ENCODE measurements at places on chromosomes 3 and 15.

GRCh38 chr3:3628676-3629328, 170.4 kb upstream of the LRRN1 start:
- DNase-seq: no peak

DNA sequence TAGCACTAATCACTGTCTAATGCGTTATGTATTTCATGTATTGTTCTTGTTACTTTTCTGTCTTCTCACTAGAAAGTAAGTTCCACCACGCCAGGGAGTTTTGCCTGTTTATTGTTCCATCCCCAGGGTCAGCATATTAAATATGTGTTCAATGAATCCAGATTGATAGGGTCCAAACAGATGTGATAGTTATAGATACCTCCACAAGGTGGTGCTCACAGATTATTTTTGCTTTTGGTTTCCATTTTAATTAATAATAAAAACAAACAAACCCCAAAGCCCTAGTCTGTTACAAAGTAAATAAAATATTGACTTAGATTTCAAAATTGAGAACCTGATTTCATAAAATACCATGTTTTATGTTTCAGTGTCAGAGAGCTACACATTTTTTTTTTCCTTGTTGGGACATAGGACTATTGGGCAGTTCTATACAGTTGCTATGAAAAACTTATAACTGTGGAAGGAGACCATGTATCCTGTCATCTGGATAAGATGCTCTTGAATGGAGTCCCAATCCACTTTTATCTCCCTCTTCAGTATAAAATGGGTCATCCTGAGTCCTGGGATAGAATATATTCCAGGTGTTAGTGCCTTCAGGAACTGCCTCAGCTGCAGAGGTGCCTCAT, 12.4 kb downstream of the OTOL1 start:
- DNase-seq: peak; percentile 3

DNA sequence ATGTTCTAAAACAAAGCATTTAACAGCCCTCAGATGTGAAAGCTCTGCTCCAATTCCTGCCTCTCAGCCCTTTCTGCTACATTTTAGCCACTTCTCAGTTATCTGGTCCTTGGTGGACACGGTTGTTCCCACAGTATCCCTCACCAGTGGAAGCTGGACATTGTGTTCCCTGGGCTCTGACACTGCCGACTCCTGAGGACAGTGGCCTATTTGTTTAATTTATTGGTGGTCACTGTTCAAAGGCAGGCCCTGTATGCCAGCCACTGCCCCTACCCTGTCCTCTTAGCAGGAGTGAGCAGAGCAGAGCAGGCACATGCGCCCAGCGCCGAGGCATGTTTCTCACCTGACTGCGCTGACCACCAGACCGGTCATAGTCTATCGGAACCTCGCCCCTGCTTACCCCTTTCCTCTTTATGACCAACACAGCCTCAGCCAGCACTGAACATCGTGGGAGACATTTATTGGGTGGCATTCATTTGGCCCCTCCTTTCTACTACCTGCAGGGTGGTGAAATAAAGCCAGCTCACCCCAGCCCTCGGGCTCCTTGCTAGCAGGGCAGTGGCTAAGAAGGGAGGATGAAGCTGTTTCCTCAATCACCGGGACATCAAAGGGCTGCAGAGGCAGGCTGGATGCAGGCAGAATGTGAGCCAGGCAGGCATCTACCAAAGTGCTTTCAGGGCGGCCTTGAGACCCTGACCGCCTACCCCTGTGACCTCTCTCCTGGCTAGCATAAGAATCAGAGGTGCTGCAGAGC, 54.3 kb upstream of the HACD2 start:
- no peak for DNase-seq

DNA sequence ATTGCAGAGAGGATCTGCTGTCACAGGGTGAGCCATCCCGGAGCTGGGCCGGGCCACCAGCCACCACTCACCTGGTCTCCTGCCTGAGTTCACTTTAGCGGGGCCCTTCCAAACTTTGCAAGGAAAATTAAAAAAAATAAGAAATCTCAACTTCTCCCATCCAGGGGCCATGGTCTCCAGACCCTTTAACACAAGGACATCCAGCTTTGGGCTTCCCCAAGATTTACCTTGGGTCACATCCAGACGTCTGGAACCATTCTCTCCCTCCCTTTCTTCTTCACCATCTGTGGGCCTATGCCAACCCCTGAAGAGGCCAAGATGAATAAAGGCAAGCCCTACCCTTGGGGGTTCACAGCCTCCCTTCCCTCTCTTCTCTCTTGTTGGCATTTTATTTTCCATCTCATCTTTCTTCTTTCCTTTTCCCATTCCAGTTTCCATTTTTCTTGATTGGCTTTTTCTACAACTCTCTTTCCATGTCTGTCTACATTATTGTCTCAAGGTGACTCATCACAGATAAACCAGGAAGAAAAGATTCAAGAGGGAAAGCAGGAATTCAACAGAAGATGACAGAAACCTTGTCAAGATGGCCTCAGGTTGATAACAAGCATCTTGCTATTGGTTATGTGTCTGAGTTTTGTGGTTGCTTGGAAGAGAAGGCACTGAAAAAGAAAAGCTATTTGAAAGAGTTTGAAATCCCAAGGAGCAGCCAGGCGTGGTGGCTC, 49.5 kb downstream of the ITGA11 start:
- DNase-seq: no peak

GRCh38 chr3:31729082-31729481, 196.4 kb downstream of the STT3B start:
- DNase-seq: no peak

GRCh38 chr15:82047453-82048400, 1.9 kb upstream of the MEX3B start:
- no peak for DNase-seq

- no peak for DNase-seq
Measured at GRCh38 chr3:141663993-141664392, 74.1 kb upstream of the RNF7 start.

- no peak for DNase-seq
Measured at GRCh38 chr3:27554706-27555105, 70.5 kb upstream of the SLC4A7 start.

DNA sequence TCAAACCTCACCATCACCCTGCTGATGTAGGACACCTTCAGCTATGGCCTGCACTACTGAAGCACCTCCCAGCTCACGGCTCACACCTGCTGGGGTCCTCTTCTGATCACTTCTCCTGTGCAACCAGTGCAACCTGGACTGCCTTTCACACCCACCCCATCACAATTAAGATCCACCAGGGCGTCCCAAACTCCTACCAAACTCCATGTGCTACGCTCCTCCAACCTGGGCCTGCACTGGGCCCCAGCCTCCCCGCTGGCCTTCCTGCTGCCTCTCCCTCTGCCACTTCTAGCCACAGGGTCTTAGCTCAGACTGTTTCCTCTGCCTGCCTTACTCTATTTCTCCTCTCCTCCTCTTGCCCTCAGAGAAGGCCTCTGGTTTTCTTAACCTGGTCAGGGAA, 12.8 kb downstream of the MESD start:
- DNase-seq: no peak

GRCh38 chr3:158312560-158313141, 202.8 kb downstream of the RSRC1 start:
- no peak for DNase-seq

GRCh38 chr15:51982013-51982769, 10.6 kb upstream of the LEO1 start:
- DNase-seq: peak; percentile 78

GRCh38 chr3:171980578-171981270, 58.7 kb upstream of the FNDC3B start:
- DNase-seq: peak; percentile 27

DNA sequence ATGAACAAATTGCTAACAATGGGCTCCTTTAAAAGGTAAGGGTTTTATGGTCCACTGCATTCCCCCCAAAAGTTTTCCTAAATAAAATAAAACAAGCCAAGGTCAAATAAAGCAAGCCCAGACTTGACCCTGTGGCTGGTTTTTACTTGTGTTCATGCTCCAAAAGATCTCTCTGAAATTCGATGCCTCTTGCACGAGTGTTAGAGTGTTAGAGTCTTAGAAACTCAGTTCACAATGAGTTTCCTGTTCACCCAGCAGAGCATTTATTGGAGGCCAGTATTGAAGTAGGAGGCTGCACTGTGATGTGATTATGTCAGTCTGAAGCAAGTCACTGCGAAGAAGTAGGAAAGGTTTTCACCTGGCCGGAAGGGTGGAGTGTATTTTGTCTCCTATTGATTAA, 59.9 kb upstream of the LRTM1 start:
- no peak for DNase-seq

DNA sequence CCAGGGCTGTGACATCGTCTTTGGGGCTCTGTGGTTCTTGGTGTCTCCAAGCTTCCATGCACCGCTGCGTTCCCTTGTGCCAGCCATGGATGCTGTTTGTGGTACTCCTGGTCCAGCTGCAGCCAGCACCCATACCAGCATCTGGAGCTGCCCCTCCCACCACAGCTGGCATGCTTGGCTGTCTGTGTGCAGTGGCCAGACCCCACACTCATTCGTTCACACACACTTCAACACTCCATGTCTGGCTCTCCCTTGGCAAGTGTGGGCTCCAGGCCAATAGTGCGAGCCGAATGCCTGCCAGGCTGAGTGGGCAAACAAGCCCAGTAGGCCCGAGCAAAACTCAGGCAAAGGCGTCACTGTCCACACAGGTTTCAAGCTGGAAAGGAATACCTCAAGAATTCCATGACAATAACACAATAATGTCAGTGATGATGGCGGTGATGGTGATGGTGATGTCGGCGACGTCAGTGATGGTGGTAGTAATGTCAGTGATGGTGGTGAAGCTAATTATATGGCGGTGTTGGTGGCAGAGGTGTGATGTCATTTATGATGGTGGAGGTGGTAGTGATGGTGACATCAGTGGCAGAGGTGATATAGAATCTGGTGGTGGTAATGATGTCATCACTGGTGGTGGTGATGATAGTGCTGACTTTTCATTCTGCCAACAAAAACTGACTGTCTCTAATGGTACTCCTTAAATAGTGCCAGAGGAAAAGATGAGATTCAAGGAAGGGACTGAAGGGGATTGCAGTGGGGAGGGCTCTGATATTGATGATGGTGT, 19.3 kb downstream of the TBC1D21 start:
- DNase-seq: no peak

DNA sequence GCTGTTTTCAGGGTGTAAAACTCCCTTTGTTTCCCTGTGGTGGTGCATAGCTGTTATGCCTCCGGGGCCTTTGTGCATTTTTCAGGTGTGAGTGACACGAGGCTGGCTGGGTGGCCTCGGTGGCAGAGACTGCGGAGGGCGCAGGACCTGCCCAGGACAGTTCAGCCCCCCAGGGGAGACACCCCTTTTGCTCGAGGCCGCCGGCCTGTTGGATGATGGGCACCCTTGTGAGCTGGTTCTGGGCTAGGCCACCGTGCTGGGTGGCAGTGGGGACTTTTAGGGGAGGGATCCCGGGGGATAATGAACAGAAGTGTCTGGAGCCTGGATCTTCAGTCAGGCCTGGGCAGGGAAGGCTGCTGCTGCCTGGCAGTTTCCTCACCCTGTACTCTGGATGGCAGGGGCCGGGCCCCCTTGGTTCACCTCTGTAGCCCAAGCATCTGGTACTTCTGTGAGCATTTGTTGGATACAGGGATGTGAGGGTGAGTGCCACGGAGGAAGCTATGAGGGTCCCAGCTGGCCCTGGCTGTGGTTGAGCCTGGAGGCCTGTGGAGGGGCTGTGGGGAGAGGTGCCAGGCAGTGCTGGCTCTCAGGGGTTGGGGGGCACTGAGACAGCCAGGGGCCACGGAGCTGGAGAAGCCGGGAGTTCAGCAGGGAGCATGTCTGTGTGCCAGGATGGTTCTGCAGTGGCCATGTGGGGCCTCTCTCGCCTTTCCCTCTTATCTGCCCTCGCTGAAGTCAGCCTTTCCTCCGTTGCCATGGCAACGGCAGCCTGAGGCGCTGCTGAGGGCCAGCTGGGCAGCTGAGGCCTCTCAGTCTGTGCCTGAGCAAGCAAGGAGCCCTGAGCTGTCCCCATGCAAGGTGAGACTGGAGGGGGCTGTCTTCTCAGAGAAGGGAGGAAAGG, 49.0 kb downstream of the KY start:
- no peak for DNase-seq

DNA sequence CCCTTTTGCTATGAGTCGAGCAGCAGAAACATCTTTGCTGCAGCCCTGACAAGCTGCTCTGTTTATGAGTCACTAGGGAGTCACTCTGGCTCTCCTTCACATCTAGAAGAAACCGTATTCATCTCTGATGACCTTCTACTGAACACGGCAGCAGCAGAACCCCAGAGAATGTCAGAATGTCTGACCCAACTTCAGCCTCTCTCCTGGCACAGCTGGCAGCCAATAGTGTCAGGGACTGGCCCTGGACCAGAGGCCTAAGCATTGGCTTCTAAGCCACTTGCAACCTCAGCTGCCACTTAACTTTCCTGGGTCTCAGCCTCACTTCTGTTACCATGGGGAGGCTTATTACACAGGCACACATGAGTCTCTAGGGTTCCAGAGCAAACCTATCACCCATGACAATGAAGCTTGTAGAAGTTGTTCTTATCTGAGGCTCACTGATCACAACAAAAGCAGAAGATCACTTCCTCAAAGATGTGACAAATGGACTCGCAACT, 184.1 kb upstream of the TLE3 start:
- DNase-seq: no peak

DNA sequence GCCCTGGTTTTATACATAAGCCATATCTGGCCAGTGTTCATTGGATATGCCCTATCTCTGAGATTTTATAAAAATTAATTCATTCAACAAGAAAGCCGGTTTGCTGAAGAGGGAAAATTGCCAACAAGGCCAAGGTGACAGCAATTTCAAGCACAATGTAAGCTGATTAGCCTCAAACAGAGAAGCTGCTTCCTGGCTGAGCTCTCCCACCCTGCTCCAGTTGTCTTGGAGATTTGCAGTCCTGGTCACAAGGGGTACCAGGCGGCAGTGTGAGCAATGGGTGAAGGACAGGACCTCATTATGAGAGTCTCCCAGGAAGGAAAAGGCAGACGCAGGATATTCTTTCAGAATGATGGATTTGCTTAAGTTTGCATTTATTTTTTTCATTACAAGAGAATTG, 5.4 kb upstream of the THSD4 start:
- DNase-seq: no peak

DNA sequence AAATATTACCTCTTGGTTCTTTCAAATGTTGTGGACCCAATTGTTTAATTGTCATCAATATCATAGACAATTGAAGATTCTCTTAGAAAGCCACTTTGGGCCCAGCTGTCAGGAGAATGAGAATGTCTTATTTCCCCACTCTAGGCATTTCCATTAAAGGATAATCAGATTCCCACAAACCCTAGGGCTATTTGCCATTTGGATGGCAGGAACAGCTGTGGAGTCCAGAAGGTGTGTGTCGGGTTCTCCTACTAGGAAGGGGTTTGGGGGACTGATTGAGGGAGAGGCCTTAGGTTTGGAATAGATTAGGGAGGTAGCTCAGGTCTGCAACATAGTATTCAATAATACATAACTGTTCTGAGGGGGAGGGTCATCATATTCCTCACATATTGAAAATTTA, 35.2 kb upstream of the PLSCR5 start:
- DNase-seq: no peak

DNA sequence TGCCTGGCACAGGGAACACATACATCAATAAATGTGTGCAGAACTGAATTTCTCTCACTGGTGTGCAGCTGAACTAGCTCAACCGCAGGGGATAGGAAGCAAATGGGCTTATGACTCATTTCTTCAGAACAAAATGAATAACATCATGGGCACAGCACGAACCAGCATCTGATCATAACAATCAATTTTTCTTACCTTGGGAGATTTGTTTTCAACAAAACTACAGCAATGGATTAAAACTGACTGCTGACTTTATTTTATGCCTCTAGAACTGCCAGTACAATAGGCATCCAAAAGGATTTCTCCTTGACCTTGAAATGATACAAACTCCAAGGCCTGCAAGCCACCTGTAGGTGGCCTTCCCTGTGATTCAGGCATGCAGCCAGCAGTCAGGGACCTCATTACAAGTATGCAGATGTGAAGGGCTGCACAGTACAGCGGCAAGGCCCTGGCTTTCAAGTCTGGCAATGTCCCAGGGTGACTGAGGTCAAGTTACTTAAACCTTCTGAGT, 26.1 kb downstream of the TAMM41 start:
- no peak for DNase-seq

All from CD4-positive, alpha-beta T cell treated with Interleukin-21 for 1 hour (primary cell).